Stimulated activated CD4-positive, alpha-beta T cell treated with anti-CD3 and anti-CD28 coated beads, Interleukin-2, amount 100 ng/mL, for 24 hours (primary cell): ENCODE measurements at places on chromosomes 6 and 20.

DNA sequence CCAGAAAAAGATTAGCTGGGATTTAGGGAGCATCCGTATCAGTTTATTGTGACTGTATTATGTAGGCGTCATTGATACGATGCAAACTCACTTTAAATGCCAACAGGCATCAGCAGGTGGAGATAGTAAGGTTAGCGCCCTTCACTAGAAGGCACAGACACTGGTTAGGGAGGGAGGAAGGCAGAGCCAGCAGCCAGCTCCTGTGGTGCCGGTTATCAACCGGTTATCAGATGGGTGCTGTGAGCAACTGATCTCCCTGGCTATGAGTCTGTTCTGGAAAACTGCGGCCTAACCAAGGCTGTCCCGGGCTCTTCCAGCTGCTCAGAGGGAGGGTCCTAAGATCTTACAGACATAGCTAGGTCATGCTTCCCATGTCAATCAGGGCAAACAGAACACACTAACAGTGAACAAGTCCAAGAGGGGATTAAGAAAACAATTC, 47.5 kb upstream of the CD93 start:
- DNase-seq, result no peak

GRCh38 chr6:52161689-52162438, 24.3 kb upstream of the IL17A start:
- peak; percentile 26 for DNase-seq

GRCh38 chr6:55046869-55047422, 127.4 kb upstream of the HCRTR2 start:
- DNase-seq, result no peak

GRCh38 chr6:110538416-110539160, 62.2 kb upstream of the SLC22A16 start:
- no peak for DNase-seq

DNA sequence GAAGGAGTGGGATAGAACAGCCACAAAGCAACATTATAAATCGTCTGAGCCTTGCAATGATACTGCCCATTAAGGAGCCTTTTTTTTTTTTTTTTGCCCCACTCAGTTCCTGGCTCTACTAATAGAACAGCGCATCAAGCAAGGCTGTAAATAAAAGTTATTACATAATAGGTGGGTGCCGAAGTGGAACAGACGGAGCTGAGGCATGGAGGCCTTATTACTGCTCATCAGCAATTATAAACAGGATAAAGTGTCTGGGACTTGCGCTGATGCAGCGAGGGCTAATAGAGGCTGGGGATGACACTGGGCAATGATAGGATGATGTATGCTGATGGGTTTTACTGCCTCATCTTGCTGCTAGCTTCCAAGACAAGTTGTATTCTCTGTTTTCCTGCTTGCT, 272.1 kb downstream of the ZFAND3 start:
- no peak for DNase-seq

- no peak for DNase-seq
These were observed 442.1 kb downstream of the BCKDHB start for GRCh38 chr6:80548532-80548931.

DNA sequence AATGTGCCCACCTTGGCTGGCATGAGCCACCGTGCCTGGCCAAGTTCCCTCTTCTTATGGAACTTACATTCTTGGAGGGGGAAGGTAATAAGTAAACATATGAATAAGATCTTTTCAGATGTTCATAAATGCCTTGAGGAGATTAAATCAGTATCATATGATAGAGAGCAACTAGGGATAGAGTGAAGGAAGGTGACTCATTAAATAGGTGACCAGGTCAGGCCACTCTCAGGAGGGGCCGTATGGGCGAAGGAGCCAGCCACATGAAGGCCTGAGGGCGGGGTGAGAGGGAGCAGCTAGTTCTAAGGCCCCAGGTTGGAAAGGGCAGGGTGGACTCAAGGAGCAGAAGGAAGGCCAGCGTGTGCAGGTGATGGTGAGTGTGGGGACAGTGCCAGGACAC, 91.1 kb downstream of the UST start:
- no peak for DNase-seq

DNA sequence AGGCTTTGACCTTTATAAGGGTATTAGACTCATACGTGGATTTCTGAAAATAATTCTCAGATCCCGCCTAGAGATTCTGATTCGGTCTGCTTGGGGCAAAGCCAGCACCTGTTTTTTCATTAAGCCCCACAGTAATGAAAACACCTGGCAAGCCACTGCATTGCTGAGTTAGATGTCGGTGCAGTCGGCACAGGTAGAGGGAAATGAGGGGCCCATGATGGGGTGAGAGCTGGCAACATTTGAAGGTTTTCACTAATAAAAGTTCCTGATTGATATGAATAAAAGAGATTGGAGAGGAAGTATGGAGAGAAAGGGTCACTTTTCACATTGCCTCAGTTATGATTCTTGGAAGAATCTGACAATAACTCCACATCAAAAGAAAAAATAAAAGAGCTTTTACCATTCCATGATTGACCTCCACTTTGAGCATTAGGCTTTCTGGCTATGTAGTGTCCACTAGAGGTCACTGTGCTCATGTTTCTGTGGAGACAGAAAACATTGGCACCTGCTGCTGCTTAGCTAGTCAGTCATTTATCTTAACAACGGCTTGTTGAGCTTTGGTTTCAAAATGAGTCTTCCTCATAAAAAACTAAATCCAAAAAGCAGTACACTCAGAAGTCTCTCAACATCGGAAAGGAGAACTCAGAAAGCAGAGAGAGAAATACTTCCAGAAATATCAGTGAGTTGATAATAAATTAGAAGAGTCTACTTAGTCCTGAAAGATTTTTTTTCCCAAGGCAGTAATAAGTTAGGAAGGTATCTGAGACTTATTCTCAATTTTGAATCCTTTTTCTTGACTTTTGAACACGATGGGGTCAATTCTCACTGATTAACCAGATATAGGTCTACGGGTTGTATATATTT, 53.3 kb upstream of the KLHL31 start:
- no peak for DNase-seq

- no peak for DNase-seq
These were observed 146.2 kb downstream of the COL21A1 start for GRCh38 chr6:56101141-56101553.

- no peak for DNase-seq
These were observed 1.3 kb downstream of the CALHM5 start for GRCh38 chr6:116512734-116513133.

GRCh38 chr6:28208111-28208659, 16.9 kb upstream of the ZSCAN9 start:
- DNase-seq, result peak; percentile 10

DNA sequence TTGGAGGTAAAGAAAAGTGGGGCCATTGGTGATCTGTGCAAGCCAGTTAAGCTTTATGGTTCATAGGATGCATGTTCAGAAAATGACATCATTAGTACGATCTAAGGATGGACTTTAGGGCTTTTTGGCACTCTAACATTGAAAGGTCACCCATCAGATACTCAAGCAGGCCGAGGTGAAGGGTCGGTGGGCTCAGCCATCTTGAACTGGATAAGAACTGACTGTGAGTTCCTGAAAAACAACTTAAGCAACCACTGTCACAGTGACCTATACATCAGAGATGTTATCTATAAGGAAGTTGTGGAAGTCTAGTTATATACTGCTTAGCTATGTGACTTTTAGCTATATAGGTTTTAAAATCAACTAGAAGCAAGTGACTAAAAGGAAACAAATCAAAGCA, 13.0 kb upstream of the ITCH start:
- no peak for DNase-seq

DNA sequence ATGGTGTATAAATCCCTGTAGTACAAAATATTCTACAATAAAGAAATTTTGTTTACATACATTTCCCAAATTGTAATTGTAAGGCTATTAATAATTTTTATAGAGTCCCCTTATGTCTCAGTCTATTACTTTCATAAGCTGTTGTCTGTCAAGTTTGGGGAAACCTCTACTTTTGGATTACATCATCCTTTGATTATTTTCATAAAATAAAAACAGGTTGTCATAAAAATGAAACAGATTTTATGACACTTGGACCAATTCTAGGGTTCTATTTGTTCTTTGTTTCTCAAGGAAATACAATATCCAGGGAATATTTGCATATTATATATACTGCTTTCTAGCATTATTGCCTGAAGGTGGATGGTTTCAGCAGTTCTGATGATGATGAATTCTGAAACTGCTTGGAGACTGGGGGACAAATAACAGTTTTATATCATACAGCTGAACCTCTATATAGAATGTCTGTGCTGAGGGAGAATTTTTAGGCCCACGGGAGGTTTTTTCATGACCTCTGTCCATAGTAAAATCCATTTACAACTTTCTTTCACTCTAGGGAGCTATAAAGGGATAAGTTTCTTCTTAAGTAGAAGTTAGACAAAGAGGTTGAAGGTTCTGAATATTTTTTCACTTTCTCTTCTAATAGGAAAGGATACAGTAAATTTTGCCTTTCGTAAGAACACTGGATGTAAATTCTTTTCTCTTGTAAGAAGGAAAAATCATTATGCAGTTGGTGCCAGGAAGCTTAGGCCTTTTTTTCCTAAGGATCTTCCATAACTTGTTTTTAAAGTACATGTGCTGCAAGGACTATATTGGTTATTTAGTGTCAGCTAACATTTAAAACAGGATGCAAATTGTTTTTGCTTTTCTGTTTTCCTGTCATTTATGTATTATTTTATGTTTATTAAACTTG, 58.0 kb downstream of the CD2AP start:
- no peak for DNase-seq

DNA sequence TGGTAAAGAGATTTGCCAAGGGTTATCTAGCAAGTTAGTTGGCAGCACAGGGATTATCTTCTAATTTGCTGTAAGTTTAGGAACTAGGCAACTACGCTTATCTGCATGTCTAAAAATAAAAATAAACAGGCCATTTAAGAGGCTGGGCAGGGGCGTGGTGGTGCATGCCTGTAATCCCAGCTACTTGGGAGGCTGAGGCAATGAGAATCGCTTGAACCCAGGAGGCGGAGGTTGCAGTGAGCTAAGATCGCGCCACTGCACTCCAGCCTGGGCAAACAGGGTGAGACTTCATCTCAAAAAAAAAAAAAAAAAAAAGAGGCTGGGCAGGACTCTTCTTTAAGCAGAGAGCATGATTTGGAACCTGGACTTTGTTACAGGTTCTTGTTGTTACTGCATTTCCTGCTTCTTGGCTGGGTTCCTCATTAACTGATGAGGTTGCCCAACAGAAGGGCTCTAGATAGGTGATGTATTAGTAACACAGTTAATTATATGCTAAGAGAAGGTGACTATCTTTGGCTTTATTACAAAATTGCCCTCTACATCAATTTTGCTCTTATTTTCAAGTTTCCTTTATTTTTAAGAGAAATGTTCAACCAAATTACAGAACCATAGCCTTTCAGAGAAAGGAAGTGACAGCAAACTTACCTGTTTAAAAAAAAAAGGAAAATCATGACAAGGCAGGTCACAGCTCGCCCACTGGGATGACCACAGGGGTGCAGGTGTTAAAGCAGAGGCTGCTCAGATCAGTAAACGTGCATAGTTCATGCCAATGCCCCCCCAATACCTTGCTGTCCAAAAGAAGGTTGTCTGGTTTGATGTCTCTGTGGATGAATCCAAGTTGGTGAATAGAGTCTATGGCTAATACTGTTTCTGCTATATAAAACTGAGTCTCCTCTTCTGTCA, 32.5 kb downstream of the STK38 start:
- DNase-seq, result no peak

DNA sequence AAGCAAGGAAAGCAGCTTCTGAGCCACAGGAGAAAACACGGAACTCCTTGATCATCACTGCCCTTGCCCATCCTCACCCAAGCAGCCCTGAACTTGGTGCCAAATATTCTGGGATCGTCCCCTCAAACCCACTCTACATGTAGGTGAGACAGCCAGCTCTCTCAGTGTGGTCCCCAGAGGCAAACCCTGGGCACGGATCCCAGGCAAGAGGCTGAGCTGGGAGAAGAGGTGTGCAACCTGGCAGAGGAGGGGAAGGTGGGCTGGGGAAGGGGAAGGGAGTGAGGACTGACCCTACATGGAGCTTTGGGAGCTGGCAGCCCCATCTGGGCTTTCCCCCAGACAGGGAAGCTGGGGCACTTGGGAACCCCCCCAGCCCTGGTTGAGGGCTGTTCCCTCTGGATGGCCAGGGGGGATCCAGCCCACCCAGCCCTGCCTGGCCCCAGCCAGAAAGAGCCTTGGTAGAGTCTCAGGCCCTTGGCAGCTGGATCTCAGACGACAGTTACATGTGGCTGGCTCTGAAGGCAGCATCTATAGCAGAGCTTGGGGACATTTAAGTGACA, 186.2 kb upstream of the CST7 start:
- no peak for DNase-seq

DNA sequence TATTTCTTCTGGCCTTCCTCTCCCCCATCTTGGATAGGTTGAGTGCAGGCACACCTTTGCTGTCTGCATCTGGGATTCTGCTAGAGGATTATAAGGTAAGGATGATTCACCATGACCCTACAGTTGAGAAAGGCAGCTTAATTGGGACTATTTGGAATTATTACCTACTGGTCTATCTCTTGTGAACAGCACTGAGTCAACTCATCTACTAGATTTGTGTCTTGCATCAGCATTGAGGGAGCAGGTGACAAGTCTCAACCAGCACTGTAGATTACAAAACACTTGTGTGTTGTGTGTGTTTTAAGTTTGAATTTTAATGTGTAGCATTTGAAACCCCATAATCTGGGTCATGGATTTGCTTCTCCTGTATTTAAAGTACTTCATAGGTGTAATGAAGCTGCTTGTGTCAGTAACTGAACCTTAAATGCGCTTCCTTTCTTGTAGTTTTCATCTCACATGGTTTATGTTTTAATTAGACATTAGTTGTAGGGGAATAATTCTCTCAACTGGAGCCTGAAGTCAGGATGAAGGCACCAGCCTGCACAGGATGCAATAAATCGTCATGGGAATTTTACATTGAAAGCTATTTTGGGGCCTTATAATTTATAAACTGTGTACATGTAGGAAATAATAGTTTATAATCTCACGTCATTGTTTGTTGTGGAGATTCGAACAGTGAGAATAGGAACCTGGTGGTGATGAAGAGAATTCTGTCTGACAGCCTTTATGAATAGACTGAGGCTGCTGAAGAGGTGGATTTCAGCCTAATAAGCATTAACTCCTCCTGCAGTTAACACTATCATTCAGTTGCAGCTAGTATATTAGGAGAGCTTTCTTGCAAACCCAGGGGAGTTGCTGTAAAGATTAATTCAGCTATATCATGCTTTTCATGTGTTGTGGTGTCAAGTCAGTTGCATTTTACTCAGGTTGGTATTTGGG, 125.1 kb downstream of the JARID2 start:
- DNase-seq, result no peak

GRCh38 chr6:130908188-130908587, 81.0 kb downstream of the SMLR1 start:
- no peak for DNase-seq

GRCh38 chr6:89886378-89887120, 7.7 kb upstream of the GJA10 start:
- DNase-seq, result no peak

DNA sequence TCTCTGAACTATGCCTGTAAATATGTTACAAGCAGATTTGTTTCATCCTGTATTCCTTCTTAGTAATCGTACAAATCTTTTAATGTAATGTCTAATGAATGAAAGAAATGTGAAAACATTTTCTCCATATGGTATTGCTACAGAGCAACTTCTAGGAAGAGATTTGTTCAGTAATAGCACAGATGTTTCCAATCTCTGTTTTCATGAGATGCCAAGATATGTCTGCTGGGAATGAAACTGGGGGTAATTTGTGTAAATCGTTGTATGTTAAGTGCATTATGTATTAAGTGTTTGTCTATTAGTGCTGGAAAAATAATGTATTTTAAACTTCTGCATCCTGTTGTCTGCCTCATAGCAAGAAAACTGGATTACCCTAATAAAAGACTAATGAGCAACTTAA, 722.2 kb upstream of the EYS start:
- DNase-seq, result no peak
